ENCODE measurements at places on chromosomes 2 and 18. TPM values are rescaled to one million over a fixed set of nuclear protein-coding genes. Genes with fewer than 3 reads are reported as not detected.
A peak's percentile ranks its signal among the peaks of the same experiment; 100 is the strongest.

- no peak for DNase-seq
These were observed 23.0 kb upstream of the BIN1 start for GRCh38 chr2:127129937-127130336.

DNA sequence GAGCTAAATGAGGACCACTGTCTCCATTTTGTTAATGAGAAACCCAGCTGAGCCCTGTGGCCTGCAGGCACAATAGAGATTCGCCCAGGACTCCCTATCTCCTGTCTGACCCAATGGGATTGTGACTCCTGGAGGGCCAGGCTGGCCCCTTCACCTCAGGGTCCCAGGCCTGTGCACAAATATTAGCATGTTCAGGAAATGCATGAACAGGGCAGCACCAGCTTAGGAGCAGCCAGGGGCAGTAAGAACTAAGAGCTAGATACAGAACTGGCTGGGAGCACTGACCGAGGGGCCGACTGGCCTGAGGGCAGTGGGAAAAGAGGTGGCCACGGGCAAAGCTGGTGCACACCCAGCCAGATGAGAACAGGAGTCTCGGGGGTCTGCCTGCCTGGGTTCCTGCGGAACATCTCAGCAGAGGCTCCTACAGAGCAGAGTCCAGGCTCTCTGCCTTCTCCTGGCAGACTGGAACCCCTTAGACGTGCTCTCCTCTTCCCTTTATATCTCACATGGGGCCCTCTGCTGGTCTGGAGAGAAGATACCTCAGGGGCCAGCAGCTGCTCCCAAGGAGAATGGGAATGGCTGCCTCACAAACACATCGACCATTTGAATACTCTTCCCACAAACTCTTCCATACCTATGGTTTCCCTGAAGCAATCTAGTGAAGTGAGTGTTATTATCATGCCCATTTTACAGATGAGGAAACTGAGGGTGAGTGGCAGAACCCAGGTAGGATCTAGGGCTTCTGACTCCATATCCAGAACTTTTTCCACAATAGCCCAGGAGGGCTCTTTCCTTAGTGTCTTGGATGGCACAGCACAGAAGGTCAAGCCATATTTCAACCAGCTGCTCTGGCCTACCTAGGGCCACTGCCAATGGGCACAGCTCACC is 77.6 kb upstream of the OTOF start:
- no peak for DNase-seq

DNA sequence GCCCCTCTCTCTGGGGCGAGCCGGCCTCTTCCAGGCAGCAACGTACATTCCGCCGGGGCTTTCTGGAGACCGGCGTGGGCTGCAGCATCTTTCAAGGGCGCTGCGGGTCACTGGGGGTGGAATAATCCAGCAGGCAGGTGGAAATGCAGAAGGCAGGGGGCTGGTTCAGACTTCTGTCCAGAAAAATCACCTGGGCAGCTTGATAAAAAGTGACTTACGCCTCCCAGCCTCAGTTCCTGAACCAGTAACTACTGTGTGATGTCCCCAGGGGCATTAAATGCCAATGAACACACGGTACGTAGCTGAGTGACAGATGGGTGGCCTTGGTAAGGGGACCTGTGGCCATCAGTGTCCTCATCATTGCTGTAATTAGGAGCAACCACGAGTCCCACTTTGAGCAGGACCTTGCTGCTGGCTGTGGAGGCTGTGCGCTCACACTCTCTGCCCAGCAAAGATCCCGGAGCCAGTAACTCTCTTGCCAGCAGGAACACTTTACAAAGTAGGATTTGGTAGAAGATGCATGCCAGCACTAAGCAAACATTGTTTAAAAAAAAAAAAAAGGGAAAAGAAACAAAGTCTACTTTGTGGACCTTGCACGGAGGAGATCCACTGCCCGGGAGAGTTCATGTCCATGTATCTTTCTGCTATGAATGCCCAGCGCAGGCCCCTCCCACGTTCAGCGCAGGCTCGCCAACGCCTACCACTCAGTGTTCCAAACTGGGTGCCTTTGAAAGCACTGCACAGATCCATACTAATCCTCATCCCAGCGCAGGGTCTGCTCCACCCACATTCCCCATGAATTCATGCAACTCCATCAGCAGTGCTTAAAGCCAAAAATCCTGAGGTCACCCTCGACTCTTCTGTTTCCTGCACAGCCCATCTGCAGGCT is 177.3 kb downstream of the HDAC4 start:
- no peak for DNase-seq

- DNase-seq: no peak
These were observed 29.7 kb downstream of the NOL10 start for GRCh38 chr2:10659898-10660568.

CCDC178 gene
- not detected for total RNA-seq

DNA sequence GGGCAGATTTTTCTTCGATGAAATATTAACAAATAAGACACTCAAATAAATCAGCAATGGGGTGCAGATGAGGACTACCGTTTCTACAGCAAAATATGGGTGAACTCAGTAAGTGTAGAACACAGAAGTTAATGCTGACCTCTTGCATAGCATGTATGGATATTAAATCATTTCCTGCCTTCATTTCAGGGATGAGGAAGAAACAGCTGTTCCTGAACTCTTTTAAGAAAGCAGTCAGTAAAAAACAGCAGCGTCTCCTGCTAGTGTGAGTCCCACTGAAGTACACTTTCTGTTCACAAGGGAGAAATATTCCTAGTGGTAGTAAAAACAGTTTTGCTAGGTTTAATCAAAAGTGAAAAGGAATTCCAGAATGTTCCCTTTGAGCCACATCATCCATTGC is 379.0 kb downstream of the ZEB2 start:
- no peak for DNase-seq

IGFBP2 gene
- total RNA-seq: not detected

DNA sequence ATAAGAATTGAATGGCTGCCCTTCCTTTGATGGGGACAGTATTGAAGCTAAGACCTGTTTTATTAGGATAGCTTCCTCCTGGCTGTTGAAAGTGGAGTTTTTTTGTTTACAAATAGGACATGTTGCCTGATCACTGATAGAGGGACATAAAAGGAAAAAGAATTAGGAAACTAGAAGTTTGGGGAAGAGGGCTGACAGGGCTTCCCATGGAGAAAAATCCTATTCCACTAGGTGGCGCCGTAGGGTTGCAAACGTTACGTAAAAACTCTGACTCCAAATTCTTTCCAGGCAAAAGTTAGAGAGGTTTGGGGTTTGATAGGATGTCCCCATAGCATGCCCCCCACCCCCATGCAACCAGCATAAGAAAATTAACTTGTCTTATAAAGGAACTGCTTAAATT is 11.1 kb upstream of the RBFA start:
- DNase-seq: no peak

ITGA4 gene
- 89.2 TPM for total RNA-seq

DNA sequence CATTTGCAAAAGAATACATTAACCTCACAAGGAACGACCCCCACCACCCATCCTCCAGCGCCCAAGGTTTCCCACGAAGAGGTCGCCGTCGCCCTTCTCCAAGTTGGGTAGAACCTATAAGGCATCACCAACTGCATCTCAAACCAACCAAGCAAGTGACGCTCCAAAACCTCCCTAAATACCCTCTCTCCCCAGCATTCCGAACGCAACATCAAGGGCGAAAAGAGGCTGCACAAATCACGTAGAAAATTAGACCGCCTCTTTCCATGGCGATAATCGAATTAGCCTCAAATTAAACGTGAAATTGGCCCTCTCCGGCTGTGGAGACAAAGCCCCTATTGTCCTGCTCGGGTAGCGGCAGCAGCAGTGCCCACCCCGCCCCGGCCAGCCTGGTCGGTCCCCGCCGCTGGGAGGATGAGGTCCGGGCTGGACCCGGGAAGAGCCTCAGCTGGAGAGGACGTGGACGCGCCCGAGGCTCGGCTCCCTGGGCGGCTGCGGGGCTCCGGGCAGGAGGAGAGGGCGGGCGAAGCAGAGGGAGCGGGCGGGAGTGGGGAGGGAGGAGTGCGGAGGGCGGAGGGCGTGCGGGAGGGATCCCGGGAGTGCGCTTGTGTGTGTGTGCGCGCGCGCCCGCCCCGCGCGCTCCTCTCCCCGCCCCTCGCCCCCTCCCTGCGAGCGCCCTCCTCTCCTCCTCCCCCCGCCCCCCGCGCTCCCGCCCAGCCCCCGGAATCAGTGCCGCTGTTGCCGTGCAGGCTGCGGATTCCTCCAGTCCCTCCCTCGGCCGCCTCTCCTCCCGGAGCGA is at the start of gene SPTBN1:
Gene SPTBN1 (plus strand): TSS at position 765 of the 799 bp plus-strand sequence. CDS start 70,092 bp downstream, outside the sequence.
- peak; percentile 22 for DNase-seq

ICA1L gene
- total RNA-seq: 7.3 TPM

GRCh38 chr2:99451280-99451679 is 38.5 kb downstream of the REV1 start:
- DNase-seq: no peak

HOXD9 gene
- total RNA-seq: not detected

GRCh38 chr2:47162780-47163179 is 7.7 kb upstream of the STPG4 start:
- DNase-seq: no peak

ERBB4 gene
- total RNA-seq: not detected

DNA sequence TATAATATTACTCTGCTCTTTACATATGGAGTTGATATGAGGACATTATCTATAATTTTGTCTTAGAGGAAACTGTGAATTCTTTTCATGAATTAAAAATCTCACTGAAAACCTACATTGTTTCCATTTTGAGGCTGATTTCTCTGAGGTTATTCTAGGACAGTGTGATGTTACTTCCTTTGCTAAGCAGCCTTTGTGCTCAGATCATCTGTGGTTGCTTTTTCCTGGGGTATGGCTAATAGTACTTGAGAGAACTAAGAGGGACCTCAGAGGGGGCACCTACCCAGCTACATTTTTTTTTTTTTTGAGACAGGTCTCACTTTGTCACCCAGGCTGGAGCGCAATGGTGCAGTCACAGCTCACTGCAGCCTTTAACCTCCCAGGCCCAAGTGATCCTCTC is 8.7 kb upstream of the MPP4 start:
- no peak for DNase-seq

GRCh38 chr2:69733342-69734034 is 8.4 kb upstream of the ANXA4 start:
- no peak for DNase-seq

DNA sequence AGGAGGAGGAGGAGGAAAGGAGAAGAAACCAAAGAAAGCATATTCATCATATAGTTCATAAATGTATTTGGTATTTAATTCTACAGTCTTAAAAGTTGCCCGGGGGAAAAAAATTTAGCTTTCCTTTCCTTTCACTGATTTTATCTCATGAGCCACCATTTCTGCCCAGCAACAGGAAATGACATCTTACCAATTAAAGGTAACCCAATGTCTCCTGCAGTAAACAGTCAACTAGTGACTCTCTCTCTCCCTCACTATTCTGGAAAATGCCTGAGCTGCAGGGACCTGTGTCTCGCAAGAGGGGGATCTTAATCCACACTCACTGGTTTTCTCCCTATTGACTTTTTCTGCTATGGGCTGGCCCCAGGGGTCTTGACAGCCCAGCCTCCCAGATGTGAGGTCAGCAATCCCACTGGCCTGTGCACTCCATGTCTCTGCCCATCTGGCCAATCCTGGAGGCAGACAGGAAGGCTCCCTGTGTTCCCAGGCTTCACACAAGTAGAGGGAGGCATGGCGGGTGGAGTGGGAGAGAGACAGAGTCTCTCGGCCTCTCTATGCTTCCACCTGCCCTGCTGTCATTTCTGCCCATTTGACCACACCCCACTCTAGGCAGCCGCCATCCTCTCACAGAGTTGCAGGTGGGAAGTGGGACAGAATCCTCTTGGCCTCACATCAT is 85.4 kb upstream of the CABLES1 start:
- DNase-seq: no peak

DNA sequence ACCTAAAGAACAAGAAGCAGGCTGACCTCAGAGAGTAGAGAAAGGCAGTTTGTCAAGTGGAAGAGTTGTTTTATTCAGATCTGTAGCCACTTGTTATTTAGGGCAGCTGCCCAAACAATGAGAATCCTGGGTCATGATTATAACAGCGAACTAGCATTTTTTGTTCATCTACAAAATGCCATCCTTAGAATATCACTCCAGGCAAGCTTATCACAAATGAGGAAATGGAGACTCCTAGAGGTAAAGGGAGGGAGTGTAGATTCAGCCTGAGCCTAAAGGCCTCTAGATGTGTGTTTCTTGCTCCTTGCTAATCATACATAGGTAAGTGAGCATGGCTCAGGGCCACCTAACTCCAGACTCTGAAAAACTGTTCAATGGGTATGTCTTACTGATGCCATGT is 126.1 kb downstream of the HNMT start:
- DNase-seq: no peak

DNA sequence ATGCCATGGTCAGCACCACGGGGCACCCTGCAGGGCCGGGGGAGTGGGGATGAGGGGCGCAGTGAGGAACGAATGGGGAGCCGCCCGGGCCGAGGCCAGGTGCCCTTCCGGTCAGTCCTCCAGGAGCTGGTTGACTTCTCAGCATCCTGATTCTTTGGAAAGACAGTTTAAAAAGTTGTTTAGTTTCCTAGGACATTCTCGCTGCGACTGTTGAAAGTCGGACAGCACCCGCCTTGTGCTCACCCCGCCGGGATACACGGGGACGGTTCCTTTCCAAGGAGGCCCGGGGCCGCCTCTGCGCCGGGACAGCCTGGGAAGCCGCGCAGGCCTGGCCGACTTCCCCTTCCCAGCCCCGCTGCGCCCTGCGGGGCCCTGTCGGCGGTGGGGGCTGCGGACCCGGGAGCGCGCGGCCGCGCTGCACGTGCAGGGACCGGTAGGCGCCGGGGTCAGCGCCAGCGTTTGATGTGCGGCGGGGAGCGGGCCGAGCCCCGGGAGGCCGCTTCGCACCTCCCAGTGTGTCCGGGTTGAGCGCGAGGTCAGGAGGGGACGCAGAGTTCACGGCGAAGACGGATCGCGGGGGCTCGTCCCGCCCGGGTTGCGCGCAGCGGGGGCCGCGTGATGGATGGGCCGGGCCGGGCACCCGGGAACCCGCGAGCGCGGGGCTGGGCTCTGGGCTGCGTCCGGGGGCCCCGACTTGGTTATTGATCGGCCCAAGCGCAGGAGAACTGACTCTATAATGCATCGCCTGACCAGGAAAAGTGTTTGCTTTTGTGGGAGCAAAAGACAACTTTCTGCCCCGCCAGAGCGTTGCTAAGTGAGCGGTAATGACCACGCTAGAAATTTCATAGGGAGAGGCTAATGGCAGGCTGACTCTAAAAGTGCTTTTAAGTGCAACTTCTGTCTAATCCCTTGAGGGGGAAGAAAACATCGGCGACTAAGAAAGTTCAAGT is 28.0 kb upstream of the SMIM21 start:
- no peak for DNase-seq

FLACC1 gene
- 4.6 TPM for total RNA-seq

SP9 gene
- total RNA-seq: not detected

Measured in activated B cell treated with CpG ODN at 0.5 μM for 24 hours (primary cell).